ENCODE measurements at places on chromosomes 6 and 20.

DNA sequence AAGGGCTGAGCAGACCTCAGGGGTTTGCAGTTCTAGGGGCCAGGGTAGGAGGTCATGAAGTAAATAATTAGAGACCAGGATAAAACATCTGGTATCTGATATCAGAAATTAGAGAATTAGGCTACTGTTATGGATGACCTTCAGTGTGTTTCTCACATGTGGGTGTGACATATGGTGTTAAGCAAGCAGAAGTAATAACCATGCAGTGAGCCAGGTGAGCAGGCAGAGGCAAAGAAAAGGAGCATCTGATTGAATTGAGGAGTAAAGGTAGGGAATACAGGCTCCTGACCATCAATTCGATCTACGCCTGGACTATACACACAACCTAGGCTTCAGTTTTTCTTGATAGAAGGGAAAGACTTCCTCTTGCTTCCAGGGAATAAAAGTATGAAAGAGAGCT lies 34.7 kb upstream of the MAP3K7 start:
- DNase-seq, result no peak

DNA sequence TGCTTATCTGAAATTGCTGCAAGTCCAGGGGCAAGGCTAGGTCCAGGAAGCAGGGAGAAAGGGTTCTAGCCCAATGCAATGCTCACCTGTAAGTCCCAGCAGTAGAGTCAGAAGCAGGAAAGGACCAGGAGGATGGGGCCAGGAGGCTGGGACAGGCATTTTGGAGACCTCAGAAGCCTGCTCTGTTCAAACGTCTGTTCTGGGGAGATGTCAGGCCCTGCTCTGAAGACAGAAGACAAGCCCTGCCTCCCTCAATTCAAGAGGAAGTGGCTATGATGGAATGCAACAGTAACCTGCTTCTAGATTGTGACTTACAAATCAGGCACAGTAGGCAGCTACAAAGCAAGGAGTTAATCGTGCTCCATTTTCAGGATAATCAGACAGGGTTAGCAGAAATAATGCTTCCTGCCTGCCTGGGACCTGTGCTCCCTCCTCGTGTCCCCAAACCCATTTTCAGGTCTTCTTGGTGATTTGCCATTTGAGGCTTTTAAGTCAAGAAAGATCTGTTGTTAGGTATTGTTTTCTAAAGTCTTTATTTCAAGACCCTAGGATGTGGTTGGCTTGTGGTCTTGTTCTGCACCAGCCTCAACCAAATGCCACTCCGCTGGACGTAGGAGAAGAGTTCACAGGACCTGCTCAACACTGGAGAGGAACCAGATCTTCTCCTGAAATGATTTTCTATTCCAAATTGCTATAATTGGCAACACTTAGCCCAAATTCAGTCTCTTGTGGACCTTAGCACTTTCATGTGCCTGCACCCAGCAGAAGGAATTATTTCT lies at the start of gene SIRPG:
TSS of gene SIRPG (minus strand) at position 224 of the 779 bp plus-strand sequence. CDS start at position 159, 65 bp downstream.
- no peak for DNase-seq

DNA sequence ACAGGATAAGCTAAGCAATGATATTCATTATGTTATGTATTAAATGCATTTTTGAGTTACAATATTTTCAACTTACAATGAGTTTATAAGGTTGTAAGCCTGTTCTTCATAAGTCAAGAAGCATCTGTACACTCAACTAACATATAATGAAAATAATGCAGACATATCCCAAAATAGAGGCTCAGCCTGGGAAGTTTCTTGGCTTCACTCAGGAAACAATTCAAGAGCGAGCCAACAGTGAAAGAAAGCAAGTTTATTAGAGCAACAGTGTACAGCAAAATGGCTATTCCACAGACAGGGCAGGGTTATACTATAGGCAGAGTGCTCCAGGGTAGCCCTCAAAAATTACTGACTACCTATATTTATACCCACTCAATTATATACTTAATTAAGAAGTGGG lies 1581.8 kb downstream of the HACE1 start:
- no peak for DNase-seq

DNA sequence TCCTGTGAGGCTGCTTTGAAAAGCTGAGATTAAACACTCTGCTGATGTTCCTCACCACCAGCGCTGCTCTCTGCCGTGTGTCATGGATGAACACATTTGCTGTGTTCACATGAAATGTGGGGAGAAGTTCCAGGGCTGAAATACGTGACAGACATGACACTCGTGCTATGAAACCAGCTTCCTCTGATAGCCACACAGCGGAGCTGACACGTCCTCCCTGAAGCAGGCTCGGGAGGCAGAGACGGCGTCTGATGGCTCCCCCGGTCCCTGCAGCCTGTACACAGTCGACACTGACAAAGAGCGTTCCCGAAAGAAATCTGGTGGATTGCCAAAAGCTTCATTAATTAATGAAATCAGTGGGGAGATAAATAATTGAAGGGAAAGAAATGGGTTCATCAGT lies 17.5 kb downstream of the AGPAT4 start:
- no peak for DNase-seq

- no peak for DNase-seq
Observed at GRCh38 chr6:130748041-130748440, 79.2 kb upstream of the SMLR1 start.

DNA sequence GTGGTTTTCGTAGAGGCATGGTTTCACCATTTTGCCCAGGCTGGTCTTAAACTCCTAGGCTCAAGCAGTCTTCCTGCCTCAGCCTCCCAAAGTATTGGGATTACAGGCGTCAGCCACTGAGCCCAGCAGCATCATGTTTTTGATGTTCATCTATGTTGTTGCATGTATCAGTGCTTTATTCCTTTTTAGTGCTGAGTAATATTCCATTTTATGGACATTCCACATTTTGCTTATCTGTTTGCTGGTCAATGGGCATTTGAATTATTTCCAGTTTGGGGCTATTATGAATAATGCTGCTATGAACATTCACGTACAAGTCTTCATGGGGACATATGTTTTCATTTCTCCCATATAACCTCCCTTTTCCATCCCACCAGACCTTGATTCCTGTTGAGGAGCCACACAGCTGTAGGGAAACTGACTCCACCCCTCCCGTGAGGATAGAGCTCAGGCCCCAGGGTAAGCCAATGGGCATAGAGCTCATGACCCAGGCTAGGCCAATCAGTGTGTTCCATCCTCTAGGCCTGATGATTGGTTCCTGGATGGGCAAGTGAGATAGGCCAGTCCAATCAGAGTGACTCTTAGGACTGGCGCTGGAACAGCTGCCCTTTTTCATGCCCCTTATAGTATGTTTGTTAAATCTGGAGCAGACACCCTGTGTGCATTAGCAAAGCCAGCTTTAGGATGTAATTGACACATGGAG lies 49.5 kb downstream of the DLGAP4 start:
- DNase-seq, result peak; percentile 29

- DNase-seq, result peak; percentile 71
Observed at GRCh38 chr6:42898891-42899361, 16.9 kb upstream of the PTCRA start.

GRCh38 chr6:16602035-16602434 lies 159.2 kb downstream of the ATXN1 start:
- no peak for DNase-seq

DNA sequence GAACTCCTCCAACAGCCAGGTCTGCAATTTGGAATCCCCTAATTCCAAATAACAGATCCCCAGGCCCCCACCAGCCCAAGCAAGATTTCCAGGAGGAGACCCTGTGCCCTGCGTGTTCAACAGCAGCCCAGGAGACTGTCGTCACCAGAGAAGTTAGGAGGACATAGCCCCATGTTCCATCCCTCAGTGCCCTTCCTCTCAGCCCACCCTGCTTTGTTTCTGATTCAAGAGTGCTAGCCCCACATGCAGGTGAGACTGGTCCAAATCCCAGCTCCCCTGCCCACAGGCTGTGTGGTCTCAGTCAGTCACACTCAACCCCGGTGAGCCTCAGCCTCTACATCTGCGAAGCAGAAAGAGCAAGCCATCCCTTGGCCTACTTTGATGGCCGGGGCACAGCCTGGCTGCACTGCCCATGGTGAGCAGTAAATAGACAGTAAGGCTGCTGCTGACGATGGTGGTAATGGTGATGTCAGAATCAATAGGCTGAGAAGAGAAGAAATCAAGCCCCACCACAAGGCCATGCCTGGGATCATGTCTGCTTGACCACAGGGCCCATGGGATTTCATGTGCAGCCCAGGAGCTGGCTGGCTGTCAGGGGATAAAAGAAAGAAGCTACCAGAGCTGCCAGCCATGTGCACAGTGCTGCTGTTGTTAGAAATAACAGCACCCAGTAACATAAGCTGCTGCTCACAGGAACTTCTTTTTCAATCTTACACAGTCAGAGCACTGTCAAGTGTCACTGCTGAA lies 51.5 kb upstream of the NXT1 start:
- peak; percentile 21 for DNase-seq

GRCh38 chr6:168130168-168130696 lies 51.2 kb upstream of the FRMD1 start:
- DNase-seq, result no peak

- DNase-seq, result no peak
Observed at GRCh38 chr6:111258615-111259088, 171.3 kb downstream of the SLC16A10 start.

DNA sequence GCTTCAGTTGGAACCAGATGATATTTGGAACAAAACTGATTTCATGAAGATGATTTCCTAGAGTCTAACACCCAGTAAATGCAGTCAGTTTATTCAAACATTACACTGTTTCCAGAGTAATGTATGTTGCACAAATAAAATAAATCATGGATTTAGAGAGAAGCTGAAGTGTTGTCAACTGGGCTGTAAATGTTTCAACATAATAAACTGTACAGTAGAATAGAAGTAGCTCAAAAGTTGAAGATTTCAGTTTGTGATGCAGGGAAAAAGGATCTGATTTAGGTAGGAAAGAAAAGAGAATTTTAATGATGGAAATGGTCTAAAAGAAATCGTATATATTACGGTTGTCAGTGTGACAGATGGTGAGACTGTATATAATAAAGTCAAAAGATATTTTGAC lies 985.2 kb downstream of the EYS start:
- no peak for DNase-seq

GRCh38 chr6:147117011-147117410 lies 87.2 kb upstream of the STXBP5 start:
- DNase-seq, result no peak

- no peak for DNase-seq
Observed at GRCh38 chr6:56169366-56169765, 78.0 kb downstream of the COL21A1 start.

DNA sequence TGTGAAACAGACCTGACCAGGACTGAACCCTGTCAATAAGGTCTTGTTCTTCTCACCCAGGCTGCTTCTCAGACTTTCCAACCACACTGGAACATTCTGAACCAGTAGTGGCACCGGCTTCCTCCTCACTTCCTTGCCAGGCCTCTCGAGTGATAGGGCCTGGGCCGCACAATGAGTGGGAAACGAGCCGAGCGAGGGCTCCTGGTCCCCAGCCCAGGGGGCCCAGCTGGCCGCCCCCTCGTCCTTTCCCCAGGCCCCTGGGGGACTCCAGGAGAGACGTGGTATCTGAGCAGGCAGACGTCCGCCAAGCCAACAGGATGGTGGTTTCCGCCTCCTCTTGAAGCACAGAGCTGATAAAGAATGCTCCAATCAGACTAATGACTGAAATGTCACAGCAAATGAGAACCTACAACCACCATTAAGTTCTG lies 117.9 kb downstream of the GMDS start:
- no peak for DNase-seq

GRCh38 chr6:13454286-13455221 lies 32.8 kb downstream of the GFOD1 start:
- peak; percentile 70 for DNase-seq

DNA sequence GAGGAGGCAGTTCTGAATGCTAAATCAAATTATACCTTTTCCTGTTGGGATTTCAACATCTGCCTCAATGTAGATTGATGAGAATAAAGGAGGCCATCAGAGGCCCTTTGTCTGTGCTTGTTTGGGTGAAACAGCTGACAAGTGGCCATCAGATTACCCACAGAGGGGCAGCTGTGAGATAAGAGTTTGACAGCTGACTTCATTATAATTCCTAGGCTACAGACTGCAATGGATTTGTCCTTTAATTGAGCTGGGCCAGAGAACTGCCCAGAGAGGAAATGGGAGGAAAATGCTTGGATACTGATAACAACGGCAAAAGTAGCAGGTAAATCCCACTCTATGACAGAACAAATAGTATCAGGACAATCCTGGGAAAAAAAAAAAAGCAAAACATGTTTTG lies 649.4 kb downstream of the HDGFL1 start:
- no peak for DNase-seq

- peak; percentile 31 for DNase-seq
Observed at GRCh38 chr20:21361266-21361665, 36.1 kb downstream of the NKX2-4 start.

DNA sequence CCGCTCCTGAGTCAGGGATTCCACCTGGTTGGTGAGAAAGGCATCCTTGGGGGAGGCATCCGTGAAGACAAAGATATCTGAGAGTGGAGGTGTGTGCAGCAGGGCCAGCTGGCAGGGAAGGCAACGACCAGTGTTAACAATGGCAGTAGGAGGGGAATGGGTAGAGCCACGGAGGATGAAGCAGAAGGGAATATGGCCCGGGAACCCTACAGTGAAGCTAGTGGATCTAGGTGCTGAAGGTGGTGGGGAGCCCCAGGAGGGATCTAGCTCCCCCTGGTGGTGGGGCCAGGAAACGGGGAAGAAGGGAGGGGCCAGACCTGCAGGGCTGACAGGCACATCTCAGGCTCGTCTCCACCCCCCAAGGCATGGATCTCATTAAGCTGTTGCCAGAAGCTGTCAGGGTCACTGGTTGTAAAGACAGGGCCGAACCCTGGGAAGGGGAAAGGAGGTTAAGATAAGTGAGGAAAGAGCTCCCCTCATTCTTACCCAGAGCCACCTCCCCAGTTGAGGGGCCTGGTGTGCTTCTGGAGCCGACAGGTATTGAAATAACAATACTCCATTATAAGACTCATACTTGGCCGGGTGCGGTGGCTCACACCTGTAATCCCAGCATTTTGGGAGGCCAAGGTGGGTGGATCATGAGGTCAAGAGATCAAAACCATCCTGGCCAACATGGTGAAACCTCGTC lies 7.3 kb downstream of the VWA7 start:
- peak; percentile 68 for DNase-seq
